Activated naive CD4-positive, alpha-beta T cell (primary cell): ENCODE measurements at places on chromosomes 6 and 20.

GRCh38 chr6:158709809-158710208 lies 60.0 kb downstream of the SYTL3 start:
- no peak for DNase-seq

- DNase-seq, result no peak
Measured at GRCh38 chr6:149336609-149336928, 19.1 kb downstream of the TAB2 start.

- no peak for DNase-seq
Measured at GRCh38 chr6:14412026-14412425, 294.5 kb downstream of the CD83 start.

DNA sequence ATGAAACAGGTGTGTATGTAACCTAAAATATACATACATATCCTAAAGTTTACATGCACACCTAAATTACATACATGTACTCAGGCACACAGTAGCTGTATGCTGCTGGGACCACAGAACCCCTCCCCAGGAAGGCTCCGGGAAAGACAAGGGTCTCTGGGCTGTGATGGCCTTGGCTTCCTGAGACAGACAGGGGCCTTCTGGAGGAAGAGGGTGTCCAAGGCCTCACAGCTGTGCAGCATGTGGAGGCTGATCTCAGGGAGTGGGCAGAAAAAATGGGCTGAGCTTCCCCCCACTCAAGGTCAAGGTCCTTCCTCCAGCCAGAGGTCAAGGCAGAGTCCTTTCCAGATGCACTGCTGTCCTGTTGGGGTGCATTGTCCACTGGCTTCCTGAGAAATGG lies 129.1 kb upstream of the THBS2 start:
- DNase-seq, result no peak

GRCh38 chr6:30062471-30063178 lies 1.6 kb downstream of the POLR1H start:
- DNase-seq, result no peak

GRCh38 chr20:38418509-38419204 lies 16.5 kb downstream of the SNHG17 start:
- DNase-seq, result no peak

GRCh38 chr6:163438940-163439335 lies 24.4 kb downstream of the QKI start:
- DNase-seq, result peak; percentile 3

DNA sequence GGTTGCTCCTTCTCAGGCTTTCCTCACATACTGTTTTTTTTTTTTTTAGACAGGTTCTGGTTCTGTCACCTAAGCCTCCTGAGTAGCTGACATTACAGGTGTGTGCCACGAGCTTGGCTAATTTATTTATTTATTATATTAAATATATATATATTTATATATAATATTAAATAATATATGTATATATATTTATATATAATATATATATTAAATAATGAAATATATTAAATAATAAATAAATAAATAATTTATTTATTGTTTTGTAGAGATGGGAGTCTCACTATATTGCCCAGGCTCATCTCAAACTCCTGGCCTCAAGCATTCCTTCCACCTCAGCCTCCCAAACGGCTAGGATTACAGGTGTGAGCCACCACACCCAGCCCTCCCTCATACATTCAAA lies 28.3 kb upstream of the SLC9A8 start:
- DNase-seq, result no peak

GRCh38 chr6:135008072-135008940 lies 46.3 kb downstream of the HBS1L start:
- DNase-seq, result no peak

DNA sequence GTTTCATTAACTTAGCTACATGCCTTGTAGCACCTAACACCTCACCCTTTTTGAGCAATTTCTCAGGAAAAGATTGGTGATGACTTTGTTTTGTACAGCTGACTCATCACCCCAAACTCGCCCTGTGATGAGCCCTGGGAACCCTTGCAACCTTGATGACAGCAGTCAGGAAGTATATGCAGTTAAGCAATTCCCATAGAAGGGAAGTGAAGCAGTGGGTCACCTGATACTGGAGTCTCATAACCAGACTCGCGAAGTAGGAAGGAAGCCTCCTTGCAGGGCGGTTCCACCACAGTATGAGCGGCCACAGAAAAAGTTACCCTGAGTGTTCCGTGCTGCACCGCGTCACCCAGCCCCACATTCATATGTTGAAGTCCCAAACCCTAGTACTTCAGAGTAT lies 82.0 kb upstream of the EDN1 start:
- DNase-seq, result no peak

DNA sequence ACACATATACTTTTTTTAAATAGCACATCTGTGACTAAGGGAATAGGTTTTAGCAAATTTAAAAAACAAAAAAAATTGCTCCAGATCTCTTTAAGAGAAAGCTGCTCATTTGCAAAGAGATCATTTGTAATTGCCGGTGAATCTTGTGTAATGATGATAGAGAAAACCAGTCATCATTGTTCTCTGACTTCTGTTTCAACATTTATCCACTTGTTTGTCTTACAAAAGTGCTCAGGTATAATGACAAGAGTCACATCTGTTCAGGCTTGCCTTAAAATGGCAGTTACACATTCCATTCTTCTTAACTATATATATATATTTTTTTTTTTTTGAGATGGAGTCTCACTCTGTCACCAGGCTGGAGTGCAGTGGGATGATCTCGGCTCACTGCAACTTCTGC lies 165.2 kb downstream of the AIG1 start:
- DNase-seq, result no peak

- DNase-seq, result no peak
Measured at GRCh38 chr6:108544606-108545005, 16.1 kb upstream of the FOXO3 start.

- no peak for DNase-seq
Measured at GRCh38 chr6:12963567-12963966, 247.0 kb downstream of the PHACTR1 start.

- DNase-seq, result no peak
Measured at GRCh38 chr20:46979603-46980241, 85.1 kb downstream of the EYA2 start.

DNA sequence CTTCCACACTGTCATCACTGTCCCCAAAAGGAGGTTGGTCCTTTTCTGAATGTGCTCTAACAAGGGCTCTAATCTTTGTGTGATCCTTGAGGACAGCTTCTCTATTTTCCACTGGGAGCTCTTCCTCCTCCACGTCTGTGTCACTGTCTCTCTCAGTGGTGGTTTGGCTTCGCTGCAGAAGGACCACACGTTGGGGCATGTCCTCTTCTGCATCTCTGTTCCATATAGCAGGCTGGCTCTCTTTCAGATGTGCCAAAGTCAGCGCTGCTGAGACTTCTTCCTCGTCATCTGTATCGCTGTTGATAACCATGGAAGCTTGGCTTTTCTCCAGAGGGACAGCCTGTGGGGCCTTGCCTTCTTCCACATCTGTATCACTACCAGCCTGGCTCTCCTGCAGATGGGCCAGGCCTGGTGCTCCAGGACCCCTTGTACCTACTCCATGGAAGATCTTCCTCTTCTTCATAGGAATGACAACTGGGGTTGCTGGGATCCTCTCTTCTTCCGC lies 4.6 kb downstream of the MDC1 start:
- DNase-seq, result no peak

DNA sequence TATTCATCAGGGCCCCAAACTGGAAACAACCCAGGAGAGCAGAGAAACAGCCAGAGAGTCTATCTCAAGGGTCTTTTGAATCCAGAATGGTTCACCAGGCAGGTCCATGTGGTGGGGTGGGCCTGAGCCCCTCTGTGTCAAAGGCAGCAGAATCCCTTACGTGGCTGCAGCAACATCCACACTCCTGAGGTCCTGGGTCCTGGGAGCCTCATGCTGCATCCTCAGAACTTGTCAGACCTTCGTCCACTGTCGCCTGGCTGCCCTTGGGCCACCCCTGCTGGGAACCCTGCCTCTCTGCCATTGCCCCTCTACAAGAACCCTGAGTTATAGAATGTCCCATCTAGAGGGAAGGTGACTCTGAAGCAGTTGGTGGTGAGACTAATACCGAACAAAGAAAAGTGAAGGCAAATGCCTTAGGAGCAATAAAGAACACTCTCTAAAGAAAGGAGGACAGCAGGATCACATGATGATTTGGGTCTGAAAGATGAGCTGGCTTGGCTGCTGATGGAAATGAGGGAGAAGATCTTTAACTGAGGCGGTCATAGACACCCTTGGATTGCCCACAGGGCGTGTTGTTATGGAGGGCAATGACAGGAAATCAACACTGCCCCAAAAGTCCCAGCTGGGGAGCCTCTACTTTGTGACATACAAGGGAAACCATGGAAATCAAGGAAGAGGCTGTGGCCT lies 161.2 kb downstream of the SYNDIG1 start:
- DNase-seq, result no peak

GRCh38 chr6:44298055-44298803 lies 14.9 kb downstream of the AARS2 start:
- no peak for DNase-seq

GRCh38 chr6:31705931-31706330 lies 735 bp upstream of the LY6G6F start:
- DNase-seq, result no peak

DNA sequence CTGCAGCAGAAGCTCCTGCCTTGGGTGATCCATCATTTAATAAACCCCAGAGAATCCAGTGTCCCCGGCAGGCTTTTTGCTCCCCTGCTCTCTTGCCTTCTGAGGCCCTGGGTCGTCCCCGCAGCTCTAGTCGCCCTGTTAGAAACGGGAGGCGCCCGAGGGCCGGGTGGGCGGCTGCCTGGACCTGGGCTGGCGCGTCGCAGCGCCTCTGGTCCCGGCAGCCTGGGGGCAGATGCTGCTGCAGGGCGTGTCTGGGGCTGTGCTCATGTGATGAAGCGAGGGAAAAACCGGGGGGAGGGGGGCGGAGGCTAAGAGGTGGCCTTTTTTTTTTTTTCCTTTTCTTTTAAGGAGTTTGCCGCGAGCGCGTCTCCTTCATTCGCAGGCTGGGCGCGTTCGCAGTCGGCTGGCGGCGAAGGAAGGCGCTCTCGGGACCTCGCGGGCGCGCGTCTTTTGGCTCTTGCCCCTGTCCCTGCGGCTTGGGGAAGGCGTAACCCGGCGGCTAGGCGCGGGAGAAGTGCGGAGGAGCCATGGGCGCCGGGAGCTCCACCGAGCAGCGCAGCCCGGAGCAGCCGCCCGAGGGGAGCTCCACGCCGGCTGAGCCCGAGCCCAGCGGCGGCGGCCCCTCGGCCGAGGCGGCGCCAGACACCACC lies 394 bp downstream of the AKAP12 start:
- no peak for DNase-seq

DNA sequence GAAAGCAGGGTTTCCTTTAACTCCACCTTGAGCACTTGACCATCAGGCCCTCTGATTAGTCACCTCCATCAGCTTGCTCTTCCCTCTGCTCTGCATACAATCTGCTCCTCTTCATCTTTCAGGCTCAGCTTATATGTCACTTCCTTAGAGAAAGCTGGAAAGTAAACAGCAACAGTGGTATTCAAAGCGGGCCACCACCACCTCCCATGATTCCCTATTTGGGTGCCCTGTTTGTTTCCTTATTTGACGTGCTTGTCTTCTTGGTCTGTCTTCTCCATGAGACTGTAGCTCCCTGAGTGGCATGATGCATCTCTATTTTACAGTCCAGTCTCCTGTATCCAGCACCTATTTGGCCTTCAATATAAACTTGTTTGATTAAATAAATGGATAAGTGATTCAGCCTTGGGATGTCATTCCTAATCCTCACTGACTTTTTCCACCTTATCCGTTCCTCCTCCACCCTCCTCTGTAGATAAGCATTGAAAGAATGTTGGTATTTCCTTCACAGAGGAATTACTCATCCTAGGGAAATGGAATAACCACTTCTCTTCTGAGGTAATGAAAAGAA lies 102.8 kb upstream of the SGK1 start:
- no peak for DNase-seq

DNA sequence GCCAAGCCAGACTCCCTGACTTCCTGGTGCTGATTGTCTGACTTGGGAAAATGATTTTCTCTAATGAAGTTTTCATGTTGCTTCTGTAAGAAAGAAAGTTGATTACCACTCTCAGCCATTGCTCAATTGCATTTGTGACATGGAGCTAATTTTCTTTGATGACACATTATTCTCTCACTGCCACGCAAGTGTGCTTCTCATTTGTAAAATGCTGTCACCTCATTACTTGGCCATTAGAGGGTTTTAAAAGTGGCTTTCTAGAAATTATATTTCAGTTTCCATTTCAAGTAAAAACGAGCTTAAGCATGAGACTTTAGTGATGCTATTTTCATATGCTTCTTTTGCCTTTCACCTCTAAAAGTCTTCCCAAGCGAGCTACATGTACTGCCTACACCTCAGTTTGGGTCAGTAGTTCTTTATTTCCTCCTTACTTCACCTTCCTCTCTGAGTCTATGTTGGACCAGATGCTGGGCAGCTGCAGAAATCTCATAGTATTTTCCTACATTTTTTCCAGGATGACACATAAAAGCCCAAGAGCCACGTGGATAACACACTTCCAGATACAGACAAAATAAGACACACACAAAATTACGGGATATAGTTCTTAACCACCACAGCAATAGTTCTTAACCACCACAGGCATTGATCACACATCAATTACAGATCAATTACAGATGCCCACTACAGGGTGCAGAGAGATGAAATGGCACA lies 6.3 kb upstream of the FAM210B start:
- DNase-seq, result no peak

DNA sequence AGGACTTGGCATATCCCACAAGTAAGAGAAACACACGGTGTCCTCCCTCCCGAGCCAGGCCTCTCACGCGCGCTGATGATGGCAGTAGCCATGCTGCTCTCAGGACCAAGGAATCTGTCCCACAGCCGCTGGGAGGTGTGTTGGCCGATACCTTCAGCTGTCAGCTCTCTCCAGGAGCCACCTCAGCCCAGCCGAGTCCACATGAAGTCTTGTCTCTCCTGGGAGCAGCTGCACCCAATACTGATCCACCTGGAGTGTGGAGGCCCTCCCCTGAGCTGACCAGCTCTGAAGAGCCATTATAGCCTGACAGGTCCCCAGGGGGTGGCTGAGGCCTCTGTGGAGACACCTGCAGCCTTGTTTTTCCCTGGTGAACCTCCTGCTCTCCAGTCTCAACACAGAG lies 23.8 kb upstream of the NXT1 start:
- no peak for DNase-seq

- no peak for DNase-seq
Measured at GRCh38 chr6:169898788-169899480, 147.5 kb downstream of the ERMARD start.

GRCh38 chr6:154848580-154848979 lies 115.4 kb downstream of the SCAF8 start:
- no peak for DNase-seq

- DNase-seq, result no peak
Measured at GRCh38 chr20:50848846-50849673, 54.2 kb downstream of the BCAS4 start.

- no peak for DNase-seq
Measured at GRCh38 chr20:35735826-35736470, 6.1 kb downstream of the RBM39 start.

DNA sequence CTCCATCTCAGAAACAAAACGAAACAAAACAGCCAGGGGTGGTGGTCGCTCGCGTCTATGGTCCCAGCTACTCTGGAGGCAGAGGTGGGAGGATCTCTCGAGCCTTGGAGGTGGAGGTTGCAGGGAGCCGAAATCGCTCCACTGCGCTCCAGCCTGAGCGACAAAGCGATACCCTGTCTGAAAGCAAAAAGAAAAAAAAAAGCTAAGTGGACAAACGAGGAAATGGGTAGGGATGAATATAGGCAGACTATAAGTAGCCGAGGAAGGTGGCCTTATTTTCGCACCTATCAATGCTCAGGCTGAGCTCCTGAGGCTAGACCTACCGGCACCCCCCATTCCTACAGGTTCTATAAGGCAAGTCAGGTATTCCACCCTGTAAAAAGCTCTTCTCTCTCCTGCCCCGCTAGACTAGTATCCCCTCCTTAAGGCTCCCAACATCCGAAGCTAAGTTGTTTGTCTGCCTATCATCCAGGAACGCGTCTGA lies 650 bp upstream of the CASP8AP2 start:
- DNase-seq, result no peak
